ENCODE measurements at places on chromosomes 2 and 18.

DNA sequence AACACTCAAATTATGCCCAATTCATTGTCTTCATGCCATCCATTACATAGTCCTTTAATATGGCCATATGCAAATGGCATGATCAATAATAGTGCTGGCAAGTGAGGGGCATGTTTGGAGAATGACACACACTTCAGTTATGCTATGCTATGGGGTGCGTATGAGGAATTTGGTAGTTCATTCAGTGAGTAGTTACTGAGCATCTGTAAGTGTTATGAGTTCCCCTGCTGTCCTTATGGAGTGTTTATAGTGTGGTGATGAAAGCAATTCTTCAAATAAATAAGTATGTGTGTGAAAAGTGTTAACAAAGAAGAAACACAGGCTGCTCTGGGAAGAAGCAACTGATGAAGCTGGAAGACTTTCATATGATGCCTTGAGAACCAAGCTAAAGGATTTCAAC is 383.7 kb upstream of the SLC14A2 start:
- H3K27ac ChIP-seq, result no peak overlapping the region
- no peak for DNase-seq
- no peaks in the 10 kb centered on the region for H3K4me1 ChIP-seq
- no peaks in the 10 kb centered on the region for H3K27me3 ChIP-seq
- no peak overlapping the region for H3K4me3 ChIP-seq

GRCh38 chr2:128489526-128490273 is 171.0 kb upstream of the HS6ST1 start:
- no peak for DNase-seq
- no peaks in the 10 kb centered on the region for H3K27me3 ChIP-seq
- no peaks in the 10 kb centered on the region for H3K36me3 ChIP-seq
- no peak overlapping the region for H3K4me3 ChIP-seq

DNA sequence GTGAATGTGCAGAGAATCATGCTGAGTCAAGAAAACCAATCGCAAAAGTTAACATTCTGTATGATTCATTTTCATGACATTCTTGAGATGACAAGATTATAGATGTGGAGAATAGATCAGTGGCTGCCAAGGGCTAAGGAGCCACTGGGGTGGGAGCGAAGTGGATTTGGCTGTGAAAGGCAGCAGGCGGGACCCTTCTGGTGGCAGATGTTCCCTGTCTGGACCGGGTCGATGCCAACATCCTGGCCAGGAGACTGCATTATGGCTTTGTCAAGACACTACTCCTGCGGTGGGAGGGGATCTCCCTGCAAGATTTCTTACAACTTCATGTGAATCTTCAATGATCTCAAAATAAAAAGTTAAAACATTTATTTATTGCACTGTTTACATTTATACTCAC is 427.9 kb downstream of the GALR1 start:
- DNase-seq, result no peak
- H3K27me3 ChIP-seq, result no peaks in the 10 kb centered on the region
- H3K4me1 ChIP-seq, result no peaks in the 10 kb centered on the region
- no peak overlapping the region for H3K27ac ChIP-seq

- H3K4me3 ChIP-seq, result no peak overlapping the region
- H3K27ac ChIP-seq, result no peak overlapping the region
- no peaks in the 10 kb centered on the region for H3K36me3 ChIP-seq
- no peak for DNase-seq
- no peaks in the 10 kb centered on the region for H3K4me1 ChIP-seq
Observed at GRCh38 chr2:49858657-49859056, 704.3 kb upstream of the FSHR start.

DNA sequence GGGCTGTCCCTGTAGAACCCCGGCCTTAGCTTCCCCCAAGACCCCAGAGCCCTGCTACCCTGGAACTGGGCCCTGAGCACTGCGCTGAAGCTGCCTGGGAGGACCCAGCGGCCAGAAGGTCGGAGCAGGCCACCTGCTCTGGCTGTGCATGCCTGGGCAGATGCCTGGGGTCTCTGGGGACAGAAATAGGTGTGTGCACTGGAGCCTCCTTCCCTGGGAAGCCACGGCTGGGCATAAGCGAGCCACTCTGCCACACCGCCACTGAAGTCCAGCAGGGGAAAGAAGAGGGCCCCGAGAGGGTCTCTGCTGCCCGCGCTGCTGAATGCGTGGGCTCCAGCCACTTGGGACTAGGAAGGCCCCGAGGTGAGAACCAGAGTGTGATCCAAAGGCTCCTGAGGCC is 6.7 kb downstream of the GBX2 start:
- DNase-seq, result no peak
- H3K4me3 ChIP-seq, result no peak overlapping the region
- no peaks in the 10 kb centered on the region for H3K4me1 ChIP-seq
- peaks cover 25% of the 10 kb centered on the region for H3K27me3 ChIP-seq
- no peak overlapping the region for H3K27ac ChIP-seq

DNA sequence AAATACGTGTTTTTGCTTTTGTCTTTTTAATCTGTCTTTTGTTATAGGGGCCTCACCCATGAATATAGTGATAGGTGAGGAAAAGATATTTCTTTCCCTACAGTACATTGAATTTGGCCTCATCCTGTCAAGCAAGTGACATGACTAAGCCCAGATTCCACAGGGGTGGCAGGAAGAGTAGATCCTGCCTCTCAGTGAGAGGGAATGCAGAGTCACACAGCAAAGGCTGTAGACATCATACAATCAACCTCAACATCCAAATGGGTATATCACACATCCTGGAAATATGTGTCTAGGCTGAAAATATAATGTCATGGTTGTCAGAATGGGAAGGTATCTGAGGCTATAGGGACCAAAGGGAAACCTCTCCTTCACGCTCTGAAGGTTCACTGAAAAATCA is 269.6 kb downstream of the CDH20 start:
- no peaks in the 10 kb centered on the region for H3K36me3 ChIP-seq
- no peak for DNase-seq
- H3K4me1 ChIP-seq, result peaks cover 35% of the 10 kb centered on the region
- no peaks in the 10 kb centered on the region for H3K27me3 ChIP-seq
- H3K27ac ChIP-seq, result no peak overlapping the region

DNA sequence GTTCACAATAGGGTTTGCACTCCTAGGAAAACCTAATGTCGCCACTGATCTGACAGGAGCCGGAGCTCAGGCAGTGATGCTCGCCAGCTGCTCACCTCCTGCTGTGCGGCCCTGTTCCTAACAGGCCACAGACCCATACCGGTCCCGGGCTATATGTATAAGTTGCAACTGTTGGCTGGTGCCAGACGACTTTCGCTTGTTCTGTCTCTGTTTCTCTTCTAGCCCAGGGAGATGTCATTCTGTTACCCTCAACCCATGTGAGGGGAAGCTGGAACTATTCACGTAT is 170.3 kb downstream of the BCL2 start:
- DNase-seq, result no peak
- peak overlapping the region; percentile 35 for H3K27ac ChIP-seq
- no peaks in the 10 kb centered on the region for H3K36me3 ChIP-seq
- peaks cover 22% of the 10 kb centered on the region for H3K4me1 ChIP-seq

DNA sequence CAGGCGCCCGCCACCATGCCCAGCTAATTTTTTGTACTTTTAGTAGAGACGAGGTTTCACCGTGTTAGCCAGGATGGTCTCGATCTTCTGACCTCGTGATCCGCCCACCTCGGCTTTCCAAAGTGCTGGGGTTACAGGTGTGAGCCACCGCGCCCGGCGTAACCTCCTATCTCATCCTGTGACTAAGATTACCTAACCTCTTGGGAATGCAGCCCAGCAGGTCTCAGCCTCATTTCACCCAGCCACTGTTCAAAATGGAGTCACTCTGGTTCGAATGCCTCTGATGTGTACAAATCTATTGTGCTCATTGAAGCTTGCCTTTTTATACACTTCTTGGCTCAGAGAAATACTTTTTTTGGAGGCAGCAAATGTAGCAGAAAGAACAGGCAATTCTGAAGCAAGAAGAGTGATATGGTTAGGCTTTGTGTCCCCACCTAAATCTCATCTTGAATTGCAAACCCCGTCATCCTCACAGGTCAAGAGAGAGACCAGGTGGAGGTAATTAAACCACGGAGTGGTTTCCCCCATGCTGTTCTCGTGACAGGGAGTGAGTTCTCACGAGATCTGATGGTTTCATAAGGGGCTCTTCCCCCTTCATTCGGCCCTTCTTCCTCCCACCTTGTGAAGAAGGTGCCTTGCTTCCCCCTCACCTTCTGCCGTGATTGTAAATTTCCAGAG is 60.6 kb downstream of the SLC4A3 start:
- no peaks in the 10 kb centered on the region for H3K36me3 ChIP-seq
- H3K4me1 ChIP-seq, result no peaks in the 10 kb centered on the region
- no peak for DNase-seq
- H3K27ac ChIP-seq, result peak overlapping the region; percentile 64
- H3K4me3 ChIP-seq, result no peak overlapping the region
- no peaks in the 10 kb centered on the region for H3K27me3 ChIP-seq

DNA sequence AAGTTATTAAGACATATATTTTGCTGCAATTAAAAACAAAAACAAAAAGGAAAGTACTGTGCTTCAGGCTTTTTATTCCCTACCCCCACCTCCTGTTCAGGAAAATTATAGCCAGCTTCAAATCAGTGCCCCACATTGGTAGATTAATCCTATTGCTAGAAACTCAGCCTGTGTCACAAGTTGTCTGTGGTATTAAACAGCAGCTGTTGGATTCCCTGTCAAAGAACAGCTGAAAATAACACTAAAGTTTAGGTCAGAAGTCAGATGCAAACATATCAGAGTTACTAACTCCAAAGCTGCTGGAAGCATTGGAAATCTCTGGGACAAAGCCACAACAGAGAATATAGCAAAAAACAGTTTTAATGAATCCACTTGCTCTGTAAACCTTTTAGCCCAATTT is 818 bp upstream of the CCDC141 start:
- no peak overlapping the region for H3K4me3 ChIP-seq
- no peak for DNase-seq
- peak overlapping the region; percentile 81 for H3K27ac ChIP-seq
- H3K4me1 ChIP-seq, result peaks cover 23% of the 10 kb centered on the region

DNA sequence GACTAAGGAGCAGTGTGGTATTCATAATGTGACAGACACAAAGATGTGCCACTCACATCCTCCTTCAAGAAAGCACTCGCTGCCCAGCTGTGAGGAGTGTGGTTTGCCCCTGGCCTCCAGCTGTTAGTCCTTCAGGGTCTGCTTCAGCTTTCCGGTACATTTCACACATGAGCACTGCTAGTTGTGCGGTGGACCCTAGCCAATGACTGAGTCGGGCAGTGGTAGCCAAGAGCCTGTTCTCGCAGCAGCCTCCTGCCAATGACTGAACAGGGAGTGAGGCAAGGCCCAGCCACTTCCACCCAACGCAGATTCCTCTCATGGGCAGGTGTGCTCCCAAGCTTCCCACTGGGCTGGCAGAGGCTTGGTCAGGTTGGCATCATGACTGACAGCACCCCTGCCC is 254.3 kb downstream of the RBM43 start:
- no peaks in the 10 kb centered on the region for H3K4me1 ChIP-seq
- H3K4me3 ChIP-seq, result no peak overlapping the region
- no peaks in the 10 kb centered on the region for H3K36me3 ChIP-seq
- H3K27ac ChIP-seq, result no peak overlapping the region

DNA sequence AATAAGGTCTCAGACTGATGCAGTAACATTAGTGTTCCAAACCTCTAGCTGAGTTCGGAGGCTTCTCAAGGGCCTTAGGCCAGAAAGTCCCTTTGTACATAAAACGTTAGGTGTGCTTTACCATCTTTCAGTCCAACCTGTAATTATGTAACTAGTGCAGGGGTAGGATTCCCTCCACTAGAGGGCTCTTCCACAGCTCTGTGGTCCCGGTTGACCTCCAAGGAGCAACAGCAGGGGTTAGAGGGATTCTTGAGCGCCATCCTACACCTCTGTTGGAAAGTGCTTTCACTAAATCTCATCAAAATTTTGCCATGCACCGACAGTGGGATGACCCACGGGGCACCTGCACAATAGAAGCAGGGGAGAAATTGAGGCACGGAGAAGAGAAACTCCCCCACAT is 155.8 kb upstream of the LRP1B start:
- H3K4me3 ChIP-seq, result no peak overlapping the region
- no peaks in the 10 kb centered on the region for H3K27me3 ChIP-seq
- no peak overlapping the region for H3K27ac ChIP-seq
- no peaks in the 10 kb centered on the region for H3K4me1 ChIP-seq

DNA sequence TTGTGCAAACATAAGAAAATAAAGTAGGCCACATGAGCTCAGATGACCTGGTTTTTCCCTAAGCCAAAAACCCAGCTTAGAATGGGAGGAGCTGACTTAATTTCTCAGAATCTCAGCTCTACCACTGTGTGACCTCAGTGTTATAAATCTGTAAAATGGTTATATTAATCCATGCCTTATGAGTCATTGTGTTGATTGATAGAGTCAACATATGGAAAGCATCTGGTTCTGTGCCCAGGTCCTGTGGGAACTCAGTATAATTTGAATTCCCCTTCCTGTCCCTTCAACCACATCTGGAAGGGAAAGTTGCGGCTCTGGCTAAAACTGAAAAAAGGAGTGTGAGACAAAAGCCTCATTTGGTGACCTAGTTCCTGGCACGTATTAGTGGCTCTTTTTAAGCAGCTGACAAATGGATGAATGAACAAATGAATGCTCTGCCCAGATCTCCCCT is 25.7 kb downstream of the TMEM177 start:
- no peaks in the 10 kb centered on the region for H3K4me1 ChIP-seq
- H3K27me3 ChIP-seq, result no peaks in the 10 kb centered on the region
- no peaks in the 10 kb centered on the region for H3K36me3 ChIP-seq
- no peak overlapping the region for H3K4me3 ChIP-seq

DNA sequence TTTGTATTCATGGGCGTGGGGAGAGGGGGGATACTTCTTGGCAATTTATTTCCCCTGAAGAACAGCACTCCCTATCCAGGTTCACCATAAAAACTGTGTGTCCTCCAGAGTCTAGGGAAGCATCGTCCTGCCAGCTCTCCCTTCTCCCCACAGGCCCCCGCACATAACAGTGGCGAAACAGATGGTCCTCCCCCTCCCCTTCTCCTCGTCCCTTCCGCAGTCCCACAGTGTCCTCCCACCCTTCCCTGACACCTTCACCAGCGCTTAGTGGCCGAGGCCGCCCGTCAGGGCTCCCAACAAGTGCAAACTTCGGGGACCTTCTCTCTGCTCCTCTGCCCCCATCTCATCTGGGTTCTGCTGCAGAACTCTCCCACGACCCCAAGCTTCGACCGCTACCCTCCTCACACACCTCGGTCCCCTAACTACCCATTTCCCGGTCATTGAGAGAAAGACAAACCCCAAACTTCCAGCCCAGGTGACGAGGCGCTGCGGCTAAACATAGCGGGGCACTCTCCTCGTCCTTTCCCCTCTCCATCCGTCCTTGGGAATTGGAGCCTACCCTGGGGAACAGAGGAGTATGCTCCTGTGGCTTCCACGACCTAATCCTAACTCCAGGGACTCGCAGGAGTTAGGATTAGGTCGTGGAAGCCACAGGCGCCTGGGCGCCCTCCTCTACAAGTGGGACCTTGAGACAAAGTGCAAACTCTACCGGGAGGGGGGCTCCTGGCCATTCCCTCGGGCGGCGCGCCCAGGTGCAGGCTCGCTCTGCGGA is 971 bp downstream of the ZNF385B start:
- no peaks in the 10 kb centered on the region for H3K4me1 ChIP-seq
- peak overlapping the region; percentile 46 for H3K27ac ChIP-seq
- no peaks in the 10 kb centered on the region for H3K36me3 ChIP-seq
- no peaks in the 10 kb centered on the region for H3K27me3 ChIP-seq
- no peak for DNase-seq

DNA sequence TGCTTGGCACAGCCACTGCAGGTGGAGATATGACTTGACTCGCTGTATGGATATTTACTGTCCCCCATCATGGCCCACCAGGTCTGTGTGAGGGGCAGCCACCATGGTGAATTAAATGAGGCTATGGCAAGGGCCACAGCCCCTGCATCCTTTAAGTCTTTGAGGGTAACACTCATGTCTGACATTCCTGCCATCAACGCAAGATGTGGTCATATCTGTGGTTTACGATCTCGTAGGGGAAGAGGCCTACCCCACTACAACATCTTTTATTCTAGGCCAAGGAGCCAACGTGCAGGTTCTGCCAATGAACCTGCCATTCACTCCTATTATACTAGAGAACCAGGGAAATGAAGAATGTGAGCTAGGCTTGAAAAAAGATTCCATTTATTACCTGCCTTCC is 381.6 kb upstream of the ID2 start:
- H3K27me3 ChIP-seq, result no peaks in the 10 kb centered on the region
